ENCODE measurements at places on chromosomes 6 and 20.

- no peak for DNase-seq
Measured at GRCh38 chr6:125196613-125197012, 43.0 kb downstream of the TPD52L1 start.

DNA sequence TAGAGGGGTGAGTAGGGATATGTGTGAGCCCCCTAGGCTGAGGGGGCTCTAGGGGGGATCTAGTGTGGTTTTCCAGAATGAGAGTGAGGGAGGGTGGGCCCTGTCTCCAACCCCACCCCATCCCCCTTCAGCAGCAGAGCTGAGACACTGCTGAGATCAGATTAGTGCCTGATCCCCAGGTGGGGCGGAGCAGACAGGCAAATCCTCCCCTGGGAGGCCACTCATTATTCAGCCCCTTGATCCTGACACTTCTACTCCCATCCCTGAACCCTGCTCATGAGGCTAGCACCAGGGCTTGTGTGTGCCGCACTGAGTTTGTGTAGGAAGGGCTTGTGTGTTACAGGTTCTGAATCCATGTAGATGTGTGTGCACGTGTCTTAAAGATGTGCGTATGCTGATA is 42.5 kb downstream of the SPDEF start:
- no peak for DNase-seq

GRCh38 chr20:844473-845225 is 11.1 kb downstream of the FAM110A start:
- peak; percentile 92 for DNase-seq

- no peak for DNase-seq
Measured at GRCh38 chr6:42963855-42964605, 3.5 kb downstream of the GNMT start.

GRCh38 chr20:61046721-61047351 is 205.2 kb upstream of the CDH4 start:
- no peak for DNase-seq

- no peak for DNase-seq
Measured at GRCh38 chr6:1825926-1826325, 216.2 kb downstream of the FOXC1 start.

DNA sequence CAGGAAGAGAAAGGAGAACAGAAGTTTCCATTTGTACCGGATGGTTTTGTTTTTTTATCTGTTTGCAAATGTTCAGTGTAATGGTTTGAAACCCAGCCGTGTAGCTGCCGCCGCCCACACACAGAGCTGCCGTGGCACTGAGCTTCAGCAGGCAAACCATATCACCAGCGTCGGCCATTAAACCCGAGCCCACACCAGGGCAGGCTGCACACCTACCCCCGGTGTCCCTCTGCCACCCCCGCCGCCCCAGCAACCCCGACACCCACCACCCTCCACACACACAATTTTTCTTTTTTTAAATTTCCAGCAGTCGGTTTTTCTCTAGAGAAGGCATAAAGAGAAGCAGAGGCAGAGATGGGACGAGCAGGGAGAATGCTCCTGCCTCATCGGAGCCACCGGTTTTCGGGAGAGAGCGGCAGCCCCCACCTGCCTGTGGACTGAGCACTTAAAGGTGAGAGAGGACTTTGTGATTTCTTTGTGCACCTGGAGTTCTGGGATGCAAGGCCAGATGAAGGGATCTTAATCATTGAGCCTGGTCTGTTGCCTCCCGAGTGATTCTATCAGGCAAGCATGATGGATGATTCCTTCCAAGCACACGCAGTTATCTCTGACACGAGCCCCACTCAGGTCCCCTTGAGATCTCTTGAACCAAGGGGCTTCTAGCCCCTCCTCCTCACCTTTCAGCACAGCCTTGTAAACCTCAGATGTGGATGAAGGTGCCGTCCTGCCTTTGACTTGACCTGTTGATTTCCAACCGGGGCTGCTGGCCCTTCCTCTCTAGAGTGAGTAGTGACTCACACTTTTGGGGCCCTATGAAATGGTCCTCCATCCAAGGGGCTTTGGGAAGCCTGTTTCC is 17.5 kb upstream of the ZNF831 start:
- DNase-seq, result peak; percentile 59

- DNase-seq, result no peak
Measured at GRCh38 chr6:48423640-48424365, 312.8 kb upstream of the PTCHD4 start.

- DNase-seq, result no peak
Measured at GRCh38 chr6:14077193-14077867, 40.2 kb upstream of the CD83 start.

GRCh38 chr20:58494923-58495622 is 20.1 kb downstream of the APCDD1L start:
- DNase-seq, result no peak

GRCh38 chr6:112899541-112899940 is 552.4 kb downstream of the RFPL4B start:
- no peak for DNase-seq

Data from suprapubic skin (tissue), 4 donors.